Chondrocyte (in vitro differentiated cells): ENCODE measurements at places on chromosomes 5 and 9. TPM values are rescaled to one million over a fixed set of nuclear protein-coding genes. Genes with fewer than 3 reads are reported as not detected.

The YIPF5 gene
- 101 to 119 TPM (median 113 TPM) in 3 replicates for total RNA-seq

The NIPAL4 gene
- 0.41 to 0.87 TPM (median 0.60 TPM) in 3 replicates for total RNA-seq

The SLC25A2 gene
- total RNA-seq = 0.15 to 0.48 TPM (median 0.41 TPM) in 3 replicates

The TUSC1 gene
- not detected in 3 replicates for total RNA-seq

The GPRIN1 gene
- total RNA-seq = 1.7 to 2.9 TPM (median 2.1 TPM) in 3 replicates

The CFAP90 gene
- total RNA-seq = 0.27 to 0.36 TPM in 2 of 3 replicates, not detected in the other

The SOX30 gene
- not detected in 3 replicates for total RNA-seq

The IFNA13 gene
- not detected in 3 replicates for total RNA-seq

The PRXL2C gene
- total RNA-seq = 20.7 to 24.7 TPM (median 20.9 TPM) in 3 replicates

The IFNA5 gene
- not detected in 3 replicates for total RNA-seq

The ANGPTL2 gene
- total RNA-seq = 26.7 to 39.7 TPM (median 39.0 TPM) in 3 replicates

The ENTPD2 gene
- total RNA-seq = 0.15 TPM in 1 of 3 replicates, not detected in the others

The SH3GL2 gene
- total RNA-seq = 0.07 TPM in 1 of 3 replicates, not detected in the others
